Midbrain (tissue), 1 donor: ENCODE measurements at places on chromosomes 3 and 15.

DNA sequence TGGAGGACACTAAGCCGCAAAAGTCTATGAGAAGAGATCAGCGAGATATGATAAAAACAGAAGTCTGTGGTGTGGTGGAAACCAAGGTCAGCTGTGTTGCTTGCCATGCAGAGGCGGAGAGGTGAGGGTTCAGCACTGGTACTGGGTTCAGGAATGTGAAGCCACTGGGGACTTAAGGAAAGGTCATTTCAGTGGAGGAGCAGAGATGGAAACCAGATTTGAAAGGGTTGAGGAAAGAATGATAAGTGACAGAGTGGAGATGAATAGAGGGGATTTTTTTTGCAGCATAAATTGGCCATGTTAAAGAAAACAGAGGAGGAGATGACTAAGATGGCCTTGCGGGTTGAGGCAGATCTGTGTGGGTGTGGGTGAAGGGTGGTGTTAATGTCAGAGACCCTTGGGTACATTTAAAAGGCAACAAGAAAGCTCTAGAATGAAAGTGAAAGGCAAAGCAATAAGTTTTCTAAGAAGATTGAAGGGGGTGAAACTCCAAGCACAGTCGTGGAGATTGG lies 265.5 kb downstream of the ADAMTSL3 start:
- DNase-seq = no peak

DNA sequence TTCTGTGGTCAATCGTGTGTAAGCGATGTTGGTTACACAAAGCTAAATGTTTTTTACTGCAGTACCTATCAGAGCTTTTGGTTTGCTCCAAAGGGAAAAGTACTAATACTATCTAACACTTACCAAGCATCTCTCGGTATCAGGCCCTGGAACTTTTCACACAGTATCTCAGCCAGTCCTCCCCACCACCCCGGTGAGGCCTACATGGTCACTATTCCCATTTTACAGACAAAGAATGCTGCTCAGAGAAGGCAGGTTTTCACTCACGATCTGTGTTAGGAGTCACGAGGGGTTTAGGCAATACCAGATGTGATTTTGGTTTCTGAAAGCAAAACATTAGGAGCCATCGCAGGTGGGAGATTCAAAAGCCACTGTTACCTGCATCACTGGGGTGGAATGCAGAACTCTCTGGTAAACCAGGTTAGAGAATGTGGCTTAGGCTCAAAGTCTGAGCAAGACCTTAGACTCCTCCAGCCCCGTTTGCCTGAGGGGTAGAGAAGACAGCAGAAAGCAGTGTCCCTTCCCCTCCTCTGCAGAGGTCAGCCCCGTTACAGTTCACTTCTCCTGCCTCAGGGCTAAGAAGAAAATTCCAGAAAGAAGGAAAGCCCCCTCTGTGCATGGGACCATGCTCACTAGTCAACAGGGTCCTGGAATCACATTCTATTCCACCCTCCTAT lies 57.2 kb downstream of the XXYLT1 start:
- no peak for DNase-seq

DNA sequence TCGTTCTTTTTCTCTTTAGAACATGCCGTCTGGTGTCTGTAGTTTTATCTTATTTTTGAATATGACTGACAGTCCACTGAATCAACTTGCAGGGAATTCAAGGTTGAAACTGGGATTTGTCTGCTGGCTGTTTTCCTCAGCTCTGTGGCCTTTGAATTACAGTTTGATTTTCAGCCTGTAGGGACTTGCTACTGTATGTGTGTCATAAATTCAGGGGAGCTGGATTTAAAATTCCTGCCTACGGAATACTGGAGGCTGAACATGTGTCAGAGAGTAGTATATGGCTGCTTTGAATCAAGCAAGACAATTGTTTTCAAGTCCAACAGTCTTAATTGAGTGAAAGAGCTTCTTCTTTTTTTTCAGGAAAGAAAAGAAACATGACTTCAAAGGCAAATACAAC lies 33.9 kb downstream of the RARB start:
- DNase-seq = no peak

DNA sequence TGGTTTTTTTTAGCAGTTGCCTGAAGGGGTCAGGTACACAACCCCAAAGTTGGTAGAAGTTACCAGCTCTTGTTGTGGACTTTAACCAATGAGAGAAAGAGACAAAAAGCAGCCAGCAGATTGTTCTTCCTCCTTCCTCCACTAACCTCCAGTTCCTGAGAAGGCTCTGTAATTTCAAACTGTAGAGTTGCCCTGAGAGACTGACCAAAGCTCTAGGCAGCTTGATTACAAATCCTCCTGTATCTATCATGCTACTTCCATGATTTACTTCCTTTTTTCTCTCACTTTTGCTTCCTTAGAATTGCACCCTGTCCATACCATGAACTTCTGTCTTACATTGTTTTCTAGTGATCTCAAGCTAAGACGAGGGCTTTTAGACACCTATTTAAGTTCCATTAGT lies 29.2 kb downstream of the NSUN3 start:
- DNase-seq = no peak

GRCh38 chr15:91584895-91585294 lies 268.6 kb upstream of the SLCO3A1 start:
- no peak for DNase-seq

GRCh38 chr3:132038198-132038825 lies 3.5 kb upstream of the CPNE4 start:
- DNase-seq = no peak

GRCh38 chr3:20039765-20040547 lies at the start of gene KAT2B:
TSS of gene KAT2B (plus strand) at chr3:20040446. CDS start at chr3:20040478, 32 bp downstream.
- DNase-seq = peak; percentile 83

DNA sequence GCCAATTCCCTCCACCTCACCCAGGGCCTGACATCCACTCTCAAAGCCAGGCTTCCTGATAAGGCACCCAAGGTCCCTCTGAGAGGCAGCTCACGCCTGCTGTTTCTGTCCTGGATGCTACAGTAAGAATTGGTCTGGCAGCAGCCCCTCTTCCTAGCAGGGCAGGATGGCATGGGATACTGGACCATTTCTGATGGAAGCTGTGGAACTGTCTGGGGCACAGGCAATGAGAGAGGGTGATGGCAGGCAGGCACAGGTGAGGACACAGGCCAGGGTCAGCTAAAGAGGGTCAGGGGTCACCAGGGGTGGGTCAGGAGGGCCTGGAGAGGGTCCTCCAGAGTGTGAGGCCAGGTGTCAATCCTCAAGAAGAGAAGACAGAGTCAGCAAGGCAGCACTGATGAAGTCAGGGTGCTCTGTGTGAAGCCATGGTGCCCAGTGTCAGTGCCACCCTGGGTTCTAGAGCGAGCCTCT lies 41.9 kb upstream of the SLC41A3 start:
- DNase-seq = no peak

GRCh38 chr3:144552346-144553057 lies 580.9 kb downstream of the DIPK2A start:
- DNase-seq = no peak

GRCh38 chr3:13301286-13301987 lies 118.7 kb downstream of the NUP210 start:
- no peak for DNase-seq

DNA sequence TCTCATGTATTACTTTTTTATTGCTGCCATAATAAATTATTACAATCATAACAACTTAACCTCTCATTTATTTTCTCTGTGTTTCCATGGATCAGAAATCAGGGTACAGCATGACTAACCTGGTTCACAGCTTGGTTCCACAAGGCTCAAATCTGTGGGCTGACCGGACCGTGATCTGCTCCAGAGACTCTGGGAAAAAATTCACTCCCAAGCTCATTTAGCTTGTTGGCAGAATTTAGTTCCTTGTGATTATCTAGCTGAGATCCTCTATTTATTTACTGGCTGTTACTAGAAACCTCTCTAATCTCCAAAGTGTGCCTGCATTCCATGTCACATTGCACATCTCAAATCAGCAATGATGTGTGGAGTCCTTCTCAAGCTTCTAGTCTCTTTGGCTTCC lies 386.6 kb downstream of the DIPK2A start:
- no peak for DNase-seq

GRCh38 chr3:184552863-184553262 lies 8.7 kb upstream of the EPHB3 start:
- DNase-seq = no peak

DNA sequence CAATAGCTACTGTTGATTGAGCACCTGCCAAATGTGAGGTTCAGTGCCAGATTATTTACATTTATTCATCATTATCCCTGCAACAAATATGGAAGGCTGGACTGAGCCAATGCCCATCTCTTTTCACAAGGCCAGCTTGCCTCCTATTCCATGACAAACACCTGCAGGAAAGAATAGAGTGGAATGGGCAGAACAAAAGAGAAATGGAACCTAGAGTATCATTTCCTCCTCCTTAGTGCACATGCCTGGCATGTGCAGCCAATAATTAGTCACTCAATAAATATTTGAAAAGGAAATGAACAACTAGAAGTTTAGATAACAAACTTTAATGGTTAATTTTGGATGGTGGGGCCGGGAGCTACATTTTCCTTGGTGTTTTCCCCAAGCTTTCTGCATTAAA lies 61.4 kb upstream of the MYRIP start:
- DNase-seq = no peak

DNA sequence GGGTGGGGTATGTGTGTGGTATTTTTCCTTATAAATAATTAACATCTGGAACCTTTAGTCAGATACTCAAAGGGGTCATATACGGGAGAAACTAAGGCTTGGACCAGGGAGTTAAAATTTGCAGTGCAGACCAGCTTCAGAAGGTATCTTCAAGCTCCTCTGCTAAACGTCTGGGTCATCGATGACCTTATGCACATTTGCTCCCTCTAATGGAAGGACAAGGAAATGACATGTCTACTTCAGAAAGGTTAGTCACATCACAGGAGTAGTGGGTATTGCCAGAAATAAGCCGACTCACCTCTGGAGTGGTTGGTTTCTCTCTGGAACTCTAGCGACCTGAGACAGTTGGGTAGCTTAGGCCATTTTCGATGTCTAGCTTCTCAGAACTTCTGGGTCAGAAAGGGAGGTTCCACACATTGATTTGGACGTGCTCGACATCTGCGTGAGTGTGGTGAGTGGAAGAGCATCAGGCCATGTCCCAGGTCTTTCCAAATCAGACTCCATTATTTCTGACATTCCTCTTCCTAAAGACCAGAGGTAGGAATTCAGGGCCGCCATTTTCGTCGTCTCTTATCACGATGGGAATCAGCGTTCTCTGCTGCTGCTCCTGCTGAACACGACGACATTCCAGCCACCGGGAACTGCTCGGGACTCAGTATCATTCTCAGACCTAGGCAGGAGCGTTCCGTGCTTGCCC lies 31.8 kb upstream of the RASA2 start:
- peak; percentile 35 for DNase-seq

- DNase-seq = no peak
These were observed 152.5 kb downstream of the FOXP1 start for GRCh38 chr3:71430941-71431552.

- DNase-seq = no peak
These were observed 46.0 kb downstream of the SUCNR1 start for GRCh38 chr3:151919446-151919845.
